ENCODE measurements at places on chromosomes 16 and 17.
A peak's percentile ranks its signal among the peaks of the same experiment; 100 is the strongest.

DNA sequence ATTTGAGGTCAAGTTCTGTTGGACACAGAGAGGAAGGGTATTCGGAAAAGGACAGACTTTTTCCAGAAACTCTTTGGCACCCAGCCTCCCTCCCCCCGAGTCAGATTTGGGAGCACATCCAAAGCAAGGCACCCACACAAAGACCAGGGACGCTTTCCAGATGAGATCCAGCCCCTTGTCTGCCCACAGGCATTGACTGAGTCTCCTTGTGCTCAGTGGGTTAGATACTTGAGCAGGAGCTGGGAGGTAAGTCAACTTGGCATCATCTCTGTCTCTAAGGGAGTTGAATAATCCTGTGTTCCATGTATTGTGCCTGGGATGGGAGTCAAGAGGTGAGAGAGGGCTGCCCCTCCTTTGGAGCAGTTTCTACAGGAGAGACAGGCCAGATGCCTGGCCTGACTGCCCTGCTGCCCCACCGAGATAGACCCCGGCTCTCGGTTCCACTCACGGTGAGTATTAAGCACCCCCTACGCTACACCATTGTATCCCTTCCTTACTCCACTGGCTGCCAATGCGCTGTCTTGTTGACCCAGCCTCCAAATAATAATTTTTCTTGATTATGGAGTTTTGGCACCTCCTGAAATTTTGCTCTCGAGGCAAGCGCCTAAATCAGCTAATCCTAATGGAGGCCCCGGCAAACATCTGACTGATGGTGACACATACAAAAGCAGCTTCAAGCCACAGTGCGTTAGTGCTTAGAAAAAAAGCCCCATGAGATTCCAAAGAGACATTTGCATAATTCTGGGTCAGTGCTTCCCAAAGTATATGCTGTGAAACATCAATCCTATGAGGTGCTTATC, 29.6 kb upstream of the MAP3K14 start:
- DNase-seq: no peak

- no peak for DNase-seq
Measured at GRCh38 chr17:51057534-51057933, 63.1 kb downstream of the SPAG9 start.

DNA sequence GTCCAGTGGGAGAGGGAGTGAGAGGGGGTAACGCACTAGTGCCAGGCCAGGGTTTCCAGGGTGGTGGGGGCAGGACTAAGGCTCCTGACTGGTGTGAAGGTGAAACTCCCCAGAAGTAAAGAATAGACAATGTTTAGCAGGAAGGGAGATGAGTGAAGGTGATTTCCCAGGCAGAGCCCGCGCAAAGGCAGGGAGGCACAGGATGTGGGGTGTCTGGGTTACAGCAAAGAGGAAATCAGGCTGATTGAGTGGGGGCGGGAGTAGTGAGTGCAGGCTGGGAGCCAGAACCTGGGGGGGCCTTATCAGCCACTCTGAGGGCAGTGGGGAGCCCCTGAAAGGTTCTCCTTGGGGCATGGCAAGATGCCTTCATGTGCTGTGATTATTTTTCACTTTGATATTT, 167.5 kb downstream of the UTP18 start:
- peak; percentile 93 for DNase-seq

DNA sequence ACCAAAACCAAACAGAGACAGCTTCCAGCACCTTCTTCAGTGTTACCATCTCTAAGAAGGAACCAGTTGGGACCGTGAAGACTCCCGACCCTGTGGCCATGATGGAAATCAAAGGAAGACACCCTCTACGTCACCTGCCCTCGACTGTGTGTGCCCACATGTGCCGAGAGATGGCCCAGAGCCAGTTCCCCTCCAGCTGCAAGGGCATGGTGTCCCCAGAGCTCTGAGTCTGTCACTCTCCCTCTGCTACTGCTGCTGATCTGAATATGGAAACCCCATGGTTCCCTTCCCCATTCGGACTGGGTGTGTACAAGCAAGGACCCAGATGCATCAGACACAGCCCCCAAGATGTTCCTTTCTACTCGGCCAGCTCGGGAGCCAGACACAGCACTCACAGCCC, 76.4 kb downstream of the SOCS1 start:
- DNase-seq: no peak

GRCh38 chr17:81519284-81520020, 6.9 kb upstream of the ACTG1 start:
- peak; percentile 89 for DNase-seq

GRCh38 chr17:77458202-77459017, 317.6 kb downstream of the SEC14L1 start:
- peak; percentile 80 for DNase-seq

DNA sequence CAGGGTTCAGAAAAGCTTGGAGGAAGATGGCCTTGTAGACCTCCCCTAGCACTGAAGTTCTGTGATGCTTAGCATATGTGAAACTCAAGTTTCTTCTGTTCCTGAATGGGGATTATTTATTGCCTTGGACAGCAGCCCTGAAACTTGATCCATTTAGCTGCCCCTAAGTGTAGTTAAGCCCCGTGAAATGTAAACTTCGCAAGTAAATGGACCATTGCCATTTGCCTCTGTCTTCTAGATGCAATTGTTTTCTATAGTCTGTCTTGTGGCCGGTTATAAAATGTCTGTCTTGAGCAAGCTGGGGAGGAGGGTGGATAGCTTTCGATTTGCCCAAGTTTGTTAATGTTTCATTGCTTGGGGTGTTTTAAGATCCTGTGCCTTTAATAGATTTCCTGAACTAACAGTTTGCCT, 261.8 kb downstream of the CDH13 start:
- DNase-seq: no peak

- no peak for DNase-seq
Measured at GRCh38 chr16:79651363-79651762, 50.8 kb upstream of the MAF start.

DNA sequence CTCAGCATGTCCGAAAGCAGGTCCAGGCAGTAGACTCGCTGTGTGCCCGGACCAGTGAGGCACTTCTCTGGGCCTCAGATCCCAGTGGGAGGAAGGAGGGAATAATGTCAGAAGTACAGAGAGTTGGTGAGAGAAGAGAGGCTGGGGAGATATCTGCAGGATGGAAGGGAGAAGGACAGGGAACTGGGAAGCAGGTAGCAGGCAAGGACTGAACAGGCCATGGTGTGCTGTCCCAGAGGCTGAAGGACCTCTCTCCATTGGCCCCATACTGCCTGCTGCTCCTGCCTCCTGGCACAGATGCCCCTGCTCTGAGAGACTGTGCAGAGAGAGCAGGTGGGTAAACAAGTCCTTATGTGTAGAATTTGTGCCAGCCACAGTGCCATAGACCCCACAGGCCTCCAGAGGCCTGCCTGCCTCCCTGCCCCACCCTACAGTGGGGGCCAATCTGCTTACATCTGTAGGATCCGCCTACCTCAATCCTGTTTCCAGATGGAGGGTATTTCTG, 34.2 kb upstream of the CRHR1 start:
- no peak for DNase-seq

DNA sequence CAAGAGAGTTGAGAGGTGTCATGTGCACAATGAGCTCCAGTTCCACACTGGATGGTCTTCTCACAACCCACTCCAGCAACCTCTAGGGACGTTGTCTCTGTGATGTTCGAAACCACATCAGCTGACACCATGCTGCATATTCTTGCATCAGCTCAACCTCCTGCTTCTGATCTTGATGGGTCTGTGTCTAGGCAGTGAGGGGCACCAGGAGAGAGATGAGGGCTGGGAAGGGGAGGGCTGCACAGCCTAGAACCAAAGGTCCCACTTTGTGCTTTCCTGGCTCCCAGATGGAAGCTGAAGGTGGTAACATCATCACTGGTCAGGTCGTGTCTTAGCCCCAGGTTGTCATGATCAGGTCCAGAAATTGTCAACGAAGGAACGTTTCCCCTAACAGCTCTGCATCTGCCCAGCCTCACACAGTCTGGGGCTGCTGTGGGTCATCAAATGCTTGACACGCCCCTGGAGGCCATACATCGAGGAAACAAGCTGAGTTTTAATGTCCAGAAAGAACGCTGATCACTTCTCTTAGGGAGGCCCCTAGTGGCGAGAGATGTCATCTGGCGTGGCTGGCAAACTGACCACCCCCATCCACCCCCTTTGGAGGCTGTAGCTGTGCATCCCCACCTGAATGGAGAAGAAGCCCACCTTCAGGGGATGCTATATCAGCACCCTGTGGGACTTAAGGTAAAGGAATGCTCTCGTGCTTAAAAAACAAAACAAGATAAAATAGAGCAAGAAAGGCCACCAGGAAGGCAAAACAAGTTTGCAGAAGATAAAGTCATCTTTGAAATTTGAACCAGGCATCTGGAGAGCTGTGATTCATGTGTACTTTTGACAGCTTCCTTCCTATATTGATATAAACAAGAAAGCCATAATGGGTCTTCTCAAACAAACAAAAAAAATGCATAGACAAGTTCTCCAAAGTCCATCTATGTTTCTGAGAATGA, 58.3 kb downstream of the WIPI1 start:
- DNase-seq: peak; percentile 73

Measured in activated CD4-positive, alpha-beta T cell treated with anti-CD3 and anti-CD28 coated beads, Interleukin-2, amount 10 ng/mL, durations not matched to agents 24 days and 14 days (primary cell).